ENCODE measurements at places on chromosomes 2 and 18.

- peak; percentile 61 for DNase-seq
Observed at GRCh38 chr2:84919885-84920580, 14.6 kb downstream of the TMSB10 start.

DNA sequence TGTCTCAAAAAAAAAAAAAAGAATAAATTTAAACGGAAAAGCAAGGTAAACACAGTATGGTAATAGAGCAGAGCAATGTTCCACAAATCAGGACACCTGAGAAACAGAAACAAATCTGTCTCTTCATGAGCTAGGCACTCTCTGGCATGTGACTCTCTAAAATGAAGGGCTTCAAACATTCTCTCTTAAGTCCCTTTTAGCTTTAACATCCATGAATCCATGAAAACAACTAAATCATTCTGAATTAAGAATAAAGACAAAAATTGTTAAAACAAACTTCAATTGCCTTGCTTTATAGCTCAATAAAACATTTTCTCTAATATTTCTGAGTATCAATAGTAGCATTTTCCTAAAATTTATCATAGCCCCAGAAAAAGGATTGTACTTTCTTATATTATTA lies 132.1 kb downstream of the NBAS start:
- DNase-seq, result no peak

- no peak for DNase-seq
Observed at GRCh38 chr2:72673279-72673678, 152.6 kb downstream of the EXOC6B start.

DNA sequence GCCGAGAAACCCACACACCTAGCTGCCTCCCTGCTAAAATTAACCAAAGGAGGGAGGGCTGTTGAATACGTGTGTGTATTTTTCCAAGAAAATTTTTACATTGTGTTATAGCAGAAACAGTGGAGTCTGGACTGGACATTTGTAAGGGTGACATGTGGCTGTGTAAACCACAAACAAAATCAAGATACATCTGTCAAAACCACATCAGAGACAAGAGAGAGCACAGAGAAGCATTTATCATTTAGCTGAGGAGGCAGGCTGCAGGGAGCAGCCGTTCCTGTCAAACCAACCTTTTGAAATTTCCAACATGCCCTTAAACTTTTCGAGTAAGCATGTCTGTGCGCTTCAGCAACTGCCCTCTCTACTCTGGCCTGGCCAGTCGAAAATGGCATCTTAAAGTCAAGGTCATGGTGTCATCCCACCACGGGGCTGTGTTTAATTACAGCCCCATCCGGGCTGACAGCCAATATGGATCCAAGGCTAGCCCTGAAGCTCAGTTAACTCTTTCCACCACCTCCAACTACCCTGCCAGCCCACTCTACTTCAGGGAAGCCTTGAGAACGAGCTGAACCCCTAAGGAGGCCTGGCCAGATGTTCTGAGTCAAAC lies 8.4 kb downstream of the BCL11A start:
- no peak for DNase-seq

DNA sequence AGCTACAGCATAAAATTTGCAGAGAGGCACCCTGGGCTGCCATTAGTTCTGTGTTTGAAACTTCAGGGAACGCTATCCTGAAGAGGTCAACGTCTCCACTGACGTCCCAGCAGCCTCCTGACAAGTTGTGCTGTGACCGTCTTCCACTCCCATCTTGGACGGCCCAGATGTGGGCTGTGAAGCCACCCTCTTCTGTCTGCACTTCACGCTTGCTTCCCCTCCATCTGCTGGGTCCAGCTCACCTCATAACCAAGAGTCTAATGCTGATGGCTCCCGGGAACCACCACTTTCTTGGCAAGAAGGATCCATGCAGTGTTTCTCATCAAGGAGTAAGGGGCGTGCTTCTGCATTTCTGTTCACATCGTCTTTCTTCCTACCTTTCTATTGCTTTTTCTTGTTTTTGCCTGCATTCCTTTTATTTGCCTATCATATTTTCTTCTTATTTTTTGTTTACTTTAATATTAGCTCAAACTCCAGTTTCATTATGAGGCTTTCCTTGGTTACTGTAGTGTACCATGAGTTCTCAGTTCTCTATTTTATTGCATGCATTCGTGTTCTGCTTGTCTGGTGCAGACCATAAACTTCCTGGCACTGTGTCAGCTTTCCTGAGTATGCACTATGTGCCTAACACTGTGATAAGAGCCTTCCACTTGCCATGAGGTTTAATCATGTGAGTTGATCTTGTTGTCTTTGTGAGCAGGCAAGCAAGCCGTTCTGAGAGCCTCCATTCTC lies 631.8 kb upstream of the RAB6C start:
- DNase-seq, result no peak

DNA sequence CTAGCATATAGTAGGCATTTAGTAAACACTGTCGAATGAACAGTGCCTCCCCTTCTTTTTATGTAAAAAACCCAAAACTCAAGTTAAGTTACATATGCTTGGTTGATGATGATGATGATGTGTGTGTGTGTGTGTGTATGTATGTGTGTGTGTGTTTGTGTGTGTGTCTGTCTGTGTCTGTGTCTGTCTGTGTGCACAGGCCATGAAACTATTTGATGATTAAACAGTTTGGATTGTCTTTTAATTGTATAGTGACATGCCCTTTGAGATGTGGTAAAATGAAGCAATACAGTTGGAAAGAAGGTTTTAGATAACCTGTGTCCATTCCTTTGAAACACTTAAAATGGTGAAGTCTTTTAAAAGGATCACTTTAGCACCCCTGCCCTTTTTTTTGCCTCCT lies 105.6 kb downstream of the MAP4K4 start:
- no peak for DNase-seq

- DNase-seq, result peak; percentile 66
Observed at GRCh38 chr2:226508683-226509082, 290.9 kb downstream of the IRS1 start.

DNA sequence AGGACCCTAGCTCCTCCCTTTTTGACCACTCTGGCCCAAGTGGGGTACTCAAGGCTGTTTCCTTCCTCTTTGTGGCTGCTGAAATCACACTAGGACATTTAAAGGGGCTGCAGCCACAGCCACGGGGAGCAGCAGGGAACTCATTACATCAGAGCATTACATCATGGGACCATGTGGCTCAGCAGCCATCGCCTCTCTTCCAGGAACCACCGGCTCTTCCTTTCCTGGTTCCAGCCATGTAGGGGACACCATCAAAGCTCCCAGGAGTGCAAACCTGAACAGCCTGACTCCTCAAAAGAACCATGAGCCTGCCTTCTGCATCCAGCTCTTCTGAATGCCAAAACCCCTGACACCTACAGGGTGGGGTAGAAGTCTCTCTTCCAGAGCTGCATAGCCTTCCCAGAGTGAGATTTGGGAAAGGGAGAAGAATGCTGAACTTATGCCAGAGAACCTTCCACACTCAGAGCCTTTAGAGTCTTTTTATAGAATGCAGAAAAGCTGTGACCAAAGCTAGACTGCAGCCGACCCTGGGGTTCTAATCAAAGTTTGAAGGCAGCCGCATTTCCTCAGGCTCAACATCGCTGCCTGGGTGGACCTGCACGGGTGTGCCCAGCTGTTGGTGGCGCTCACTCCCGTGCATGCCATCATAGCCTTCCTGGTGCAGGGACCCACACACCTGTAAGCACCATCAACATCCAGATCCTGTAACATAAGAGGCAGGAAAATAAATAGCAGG lies 121.7 kb downstream of the KLHL29 start:
- no peak for DNase-seq

DNA sequence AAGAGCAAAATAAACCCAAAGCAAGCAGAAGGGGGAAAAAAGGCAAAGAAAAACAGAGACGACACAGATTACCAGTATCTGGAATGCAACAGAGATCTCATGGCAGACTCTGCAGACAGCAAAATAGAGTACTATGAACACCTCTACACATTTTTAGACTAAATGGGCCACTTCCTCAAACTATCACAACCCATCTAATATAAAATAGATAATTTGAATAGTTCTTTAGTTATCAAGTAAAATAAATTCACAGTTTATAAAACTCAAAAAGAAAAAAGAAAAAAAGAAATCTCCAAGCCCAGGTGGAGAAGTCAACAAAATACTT lies 16.6 kb downstream of the SESTD1 start:
- DNase-seq, result no peak

DNA sequence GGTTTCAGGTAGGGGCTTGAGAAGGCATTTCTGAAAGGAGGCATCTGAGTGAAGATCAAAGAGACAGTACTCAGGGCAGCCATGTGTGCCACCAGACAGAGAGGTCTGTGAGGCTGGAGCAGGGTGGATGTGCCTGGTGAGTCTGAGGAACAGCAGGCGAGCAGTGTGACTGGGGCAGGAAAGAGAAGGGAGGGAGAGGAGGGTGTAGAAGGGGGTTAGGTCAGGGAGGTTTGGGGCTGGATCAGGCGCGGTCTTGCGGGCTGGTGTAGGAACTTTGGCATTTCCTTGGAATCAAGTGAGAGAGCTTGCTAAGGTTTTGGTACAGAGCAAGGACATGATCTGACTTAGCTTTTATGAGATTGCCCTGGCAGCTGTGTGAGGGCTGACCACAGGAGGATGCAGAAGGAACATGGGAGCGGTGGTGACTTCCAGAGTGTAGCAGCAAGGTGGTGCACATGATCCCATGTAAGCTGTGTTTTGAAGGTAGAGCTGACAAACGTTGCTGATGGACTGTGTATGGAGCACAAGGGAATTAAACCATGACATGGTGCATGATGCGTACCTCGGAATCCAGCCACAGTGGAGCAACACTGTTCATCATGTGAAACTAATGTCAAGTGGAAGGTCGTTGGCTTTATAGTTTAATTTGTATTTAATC lies 13.9 kb downstream of the RAB31 start:
- DNase-seq, result no peak

DNA sequence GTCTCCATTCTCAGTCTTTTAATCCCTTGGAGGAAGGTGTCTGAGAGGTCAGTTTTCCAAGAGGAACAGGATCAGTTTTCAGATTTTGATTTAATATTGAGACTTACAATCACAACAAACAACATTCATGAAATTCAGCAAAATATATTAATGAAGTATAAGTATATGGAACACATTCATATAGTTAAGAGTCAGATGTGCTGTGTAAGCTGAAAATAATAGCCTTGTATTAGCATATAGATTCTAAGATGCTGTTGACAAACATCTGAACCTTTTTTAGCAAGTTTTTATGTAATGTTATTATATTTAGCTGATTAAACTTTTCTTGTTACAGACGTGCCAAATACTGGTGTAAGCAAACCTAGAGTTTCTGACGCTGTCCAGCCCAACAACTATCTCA lies 163.9 kb downstream of the PKP4 start:
- DNase-seq, result no peak

DNA sequence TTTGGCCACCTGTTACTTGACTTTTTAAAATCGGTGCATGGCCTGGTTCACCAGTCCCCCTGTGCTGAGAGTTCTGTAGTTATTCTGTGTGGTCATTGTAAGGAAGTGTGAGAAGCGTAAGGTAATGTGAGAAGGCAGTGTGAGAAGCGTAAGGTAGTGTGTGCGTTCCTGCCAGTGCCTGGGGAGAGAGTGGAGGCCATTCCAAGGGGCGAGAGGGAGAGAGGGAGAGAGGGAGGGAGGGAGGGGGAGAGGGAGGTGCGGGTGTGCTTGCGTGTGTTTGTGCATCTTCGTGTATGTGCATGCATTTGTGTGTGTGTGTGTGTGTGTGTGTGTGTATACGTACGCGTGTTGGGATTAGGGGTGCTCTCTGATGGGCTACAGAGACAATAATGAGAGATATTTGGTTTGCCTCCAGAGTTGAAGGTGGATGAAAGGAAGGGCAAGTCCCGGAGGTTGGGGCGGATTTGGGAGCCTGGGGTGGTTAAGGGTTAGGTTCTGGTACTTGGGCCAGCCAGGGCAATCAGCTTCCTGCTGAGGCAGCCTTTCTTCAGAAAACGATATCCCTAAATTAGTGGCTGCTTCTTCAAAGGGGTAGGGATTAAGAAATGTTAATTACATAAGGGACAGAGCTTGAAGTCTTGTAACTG lies 53.7 kb downstream of the SGPP2 start:
- no peak for DNase-seq

DNA sequence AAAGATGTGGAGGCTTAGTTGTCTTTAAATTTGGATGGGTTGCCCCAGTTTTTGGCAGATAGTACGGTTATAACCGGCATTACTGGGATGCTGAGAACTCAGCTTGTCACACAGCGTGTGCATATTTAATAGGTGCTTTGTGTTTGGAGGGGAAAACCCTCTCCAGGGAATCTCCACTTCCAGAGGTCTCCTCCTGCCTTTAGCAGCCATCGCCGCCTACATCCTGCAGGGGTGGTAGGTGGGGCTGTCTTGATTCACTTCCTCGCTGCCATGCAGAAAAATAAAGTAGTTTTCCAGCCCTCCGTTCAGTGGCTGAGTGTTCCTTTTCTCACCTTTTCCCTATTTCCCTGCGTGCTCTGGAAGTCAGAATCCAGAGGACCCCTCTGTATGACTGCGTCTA lies 76.4 kb downstream of the ITGB1BP1 start:
- no peak for DNase-seq

DNA sequence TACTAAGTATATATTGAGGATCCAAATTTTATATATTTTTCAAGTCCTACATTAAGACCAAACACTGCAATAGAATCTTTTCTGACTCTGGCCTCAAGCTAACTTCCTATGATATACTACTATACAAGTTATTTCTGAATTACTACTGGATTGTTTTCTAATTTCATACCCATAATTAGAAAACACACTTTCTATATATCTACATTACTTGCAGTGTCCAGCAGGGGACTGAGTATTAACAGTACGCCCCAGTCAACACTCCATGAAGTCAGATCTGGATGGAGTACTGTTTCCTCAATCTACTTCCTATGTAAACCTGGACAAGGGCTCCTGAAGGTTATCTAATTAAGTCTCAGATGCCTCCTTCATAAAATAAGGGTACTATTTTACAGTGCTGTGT lies 26.5 kb downstream of the RMP24 start:
- no peak for DNase-seq

GRCh38 chr2:190997526-190998113 lies 16.4 kb downstream of the STAT1 start:
- DNase-seq, result no peak

DNA sequence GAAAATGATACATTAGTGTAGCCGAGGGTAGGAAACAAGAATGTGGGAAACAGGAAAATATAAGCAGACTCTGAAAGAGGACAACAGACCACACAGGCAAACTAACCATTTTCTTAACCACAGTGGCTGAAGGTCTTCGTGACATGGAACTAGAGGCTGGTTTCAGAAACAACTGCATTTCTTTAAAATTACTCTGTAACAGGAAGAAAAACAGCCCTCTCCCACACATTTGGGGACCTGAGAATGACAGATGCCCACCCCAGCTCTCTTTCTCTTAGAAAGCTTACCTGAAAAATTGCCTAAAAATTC lies 13.8 kb upstream of the SLC25A52 start:
- DNase-seq, result no peak

DNA sequence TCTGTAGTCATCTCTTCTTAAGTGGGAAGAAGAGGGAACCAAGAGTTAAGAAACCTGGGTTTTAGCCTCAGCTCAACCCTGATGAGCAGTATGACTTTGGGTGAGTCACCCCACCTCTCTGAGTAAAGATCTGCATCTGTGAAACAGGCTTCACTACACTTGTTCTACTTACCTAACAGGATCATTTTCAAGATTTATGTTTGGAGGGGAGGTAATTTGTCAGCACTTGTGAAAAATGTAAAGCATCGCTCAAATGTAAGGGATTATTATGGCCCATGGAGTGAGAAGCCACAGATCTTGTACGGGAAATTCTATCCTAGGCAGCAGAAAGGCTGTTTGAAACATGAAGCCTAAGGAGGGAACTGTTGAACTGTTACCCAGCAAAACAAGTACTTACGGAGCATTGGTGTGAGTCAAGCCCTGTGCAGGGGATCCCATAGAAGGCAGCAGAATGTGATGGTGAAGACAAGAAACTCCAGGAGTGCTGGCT lies 160.6 kb downstream of the PRKCE start:
- DNase-seq, result peak; percentile 30
